ENCODE measurements at places on chromosomes 3 and 15.

- peak; percentile 3 for DNase-seq
These were observed 61.4 kb downstream of the FRMD4B start for GRCh38 chr3:69324362-69325025.

GRCh38 chr3:23325466-23326065, 122.4 kb downstream of the UBE2E2 start:
- no peak for DNase-seq

- DNase-seq: no peak
These were observed 15.4 kb downstream of the RTP1 start for GRCh38 chr3:187212705-187213104.

DNA sequence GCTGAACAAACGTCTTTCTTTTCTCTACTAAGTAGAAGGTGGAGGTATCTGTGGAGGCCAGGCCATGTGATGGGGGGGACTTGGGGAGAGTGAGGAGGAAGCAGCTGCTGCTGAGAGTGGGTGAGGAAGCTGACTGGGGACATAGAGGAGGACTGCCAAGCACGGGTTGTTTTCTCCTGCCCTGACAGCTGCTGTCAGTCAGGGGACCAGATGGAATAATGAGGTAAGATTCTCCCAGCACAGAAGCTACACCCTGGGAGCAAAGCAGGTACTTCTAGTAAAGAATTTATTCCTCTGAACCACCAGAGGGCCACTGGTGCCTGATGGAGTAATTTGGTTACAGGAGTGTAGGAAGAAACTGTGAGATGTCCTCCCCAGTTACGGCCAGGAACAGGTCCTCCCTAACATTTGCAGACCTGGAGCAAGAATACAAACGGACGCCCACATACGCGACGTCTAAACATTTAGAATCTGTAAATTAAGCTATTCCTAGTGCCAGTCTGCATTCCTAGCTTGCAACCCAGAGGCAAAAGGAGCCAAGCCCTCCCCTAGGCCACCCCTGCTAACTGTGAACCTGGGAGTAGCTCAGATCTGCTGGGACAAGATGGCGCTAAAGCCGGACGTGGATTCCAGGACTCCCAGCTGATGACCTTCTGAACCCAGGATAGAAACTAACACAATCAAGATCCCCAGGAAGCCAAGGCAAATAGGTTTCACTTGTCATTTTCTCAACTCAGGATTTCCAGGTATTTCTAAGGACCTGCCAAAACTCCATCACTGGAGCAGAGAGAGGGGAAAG, 14.8 kb downstream of the CRYGS start:
- DNase-seq: no peak

DNA sequence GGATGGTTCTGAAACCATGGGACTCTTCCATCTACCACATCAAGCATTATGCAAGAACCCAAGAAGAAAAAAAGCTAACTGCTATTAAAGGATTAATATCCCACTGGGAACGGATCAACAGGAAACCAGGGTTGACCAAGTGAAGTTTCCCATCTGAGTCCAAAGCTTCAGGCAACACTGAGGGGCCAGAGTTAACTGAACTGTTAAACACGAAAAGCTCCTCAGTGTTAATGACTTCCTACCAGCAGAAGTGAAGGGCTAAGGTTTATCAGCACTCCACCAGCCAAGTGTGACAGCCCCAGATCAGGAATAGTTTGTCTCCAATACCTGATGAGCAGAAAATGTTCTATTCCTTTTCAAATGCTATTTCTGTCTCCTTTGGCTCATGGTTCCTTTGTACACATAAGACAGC, 36.7 kb downstream of the PTPN9 start:
- DNase-seq: no peak

DNA sequence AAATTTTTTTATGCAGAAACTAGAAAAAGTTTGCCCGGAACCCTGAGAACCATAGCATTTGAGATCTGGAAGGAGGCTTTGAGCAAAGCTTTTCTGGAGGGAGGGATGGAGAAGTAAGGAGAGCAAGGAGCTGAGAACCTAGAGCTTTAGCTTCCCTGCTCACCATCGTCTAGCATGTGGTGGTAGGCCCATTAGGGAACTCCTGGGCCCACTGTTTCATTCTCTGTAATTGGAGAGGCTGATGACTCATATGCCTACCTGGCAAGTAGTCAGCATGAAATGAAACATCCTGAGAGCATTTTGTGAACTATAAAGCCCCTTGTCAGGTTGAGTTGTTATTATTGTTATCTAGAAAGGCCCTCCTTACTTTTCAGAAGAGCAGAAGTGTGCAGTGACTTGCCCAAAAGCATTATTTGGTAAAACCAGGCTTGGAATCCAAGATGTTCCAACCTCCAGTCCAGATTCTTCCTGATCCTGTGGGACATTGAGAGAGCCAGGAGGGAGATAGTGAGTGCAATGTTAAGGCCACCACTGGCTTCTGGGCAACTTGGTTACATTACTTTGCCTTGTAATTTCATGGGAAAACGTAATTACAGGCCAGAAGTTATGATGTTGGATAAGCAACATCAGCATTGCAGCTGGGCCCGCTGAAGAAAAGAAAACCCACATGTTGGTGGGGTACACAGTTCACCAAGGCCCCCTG, 104.5 kb upstream of the BFSP2 start:
- DNase-seq: peak; percentile 85

DNA sequence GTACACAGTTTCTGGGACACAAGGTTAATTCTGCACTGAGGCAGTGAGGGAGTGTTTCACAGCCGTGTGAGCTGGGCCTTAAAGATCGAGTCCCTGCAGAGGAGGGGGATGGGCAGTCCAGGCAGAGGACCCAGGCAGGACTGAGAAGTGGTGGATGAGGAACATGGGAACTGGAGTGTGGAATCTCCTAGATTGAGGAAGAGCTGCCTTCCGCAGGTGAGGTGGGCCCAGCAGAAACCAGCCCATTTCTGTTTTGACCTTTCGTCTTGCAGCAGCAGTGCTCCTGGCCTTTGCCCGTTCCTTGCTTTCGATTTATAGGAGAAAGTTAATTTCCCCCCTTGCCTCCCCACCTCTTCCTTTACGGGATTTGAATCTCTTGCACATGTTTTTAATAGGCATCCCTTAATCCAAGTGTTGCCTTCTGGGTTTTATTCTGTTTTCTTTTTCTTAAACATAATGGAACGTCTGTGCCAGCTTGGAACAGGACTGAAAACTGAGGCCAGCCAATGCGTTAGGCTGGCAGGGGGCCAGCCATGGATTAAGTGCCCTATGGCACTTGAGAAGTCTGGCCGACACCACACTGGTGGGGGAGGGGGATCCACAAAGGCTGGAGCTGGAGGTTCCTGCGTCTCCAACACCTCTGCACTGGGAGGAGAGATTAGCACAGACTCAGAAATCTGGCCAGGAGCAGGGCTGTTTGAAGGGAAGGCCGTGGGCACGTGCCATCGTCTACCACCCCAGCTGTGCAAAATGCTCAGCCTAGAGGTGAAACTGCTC, 78.1 kb downstream of the AAGAB start:
- peak; percentile 79 for DNase-seq

DNA sequence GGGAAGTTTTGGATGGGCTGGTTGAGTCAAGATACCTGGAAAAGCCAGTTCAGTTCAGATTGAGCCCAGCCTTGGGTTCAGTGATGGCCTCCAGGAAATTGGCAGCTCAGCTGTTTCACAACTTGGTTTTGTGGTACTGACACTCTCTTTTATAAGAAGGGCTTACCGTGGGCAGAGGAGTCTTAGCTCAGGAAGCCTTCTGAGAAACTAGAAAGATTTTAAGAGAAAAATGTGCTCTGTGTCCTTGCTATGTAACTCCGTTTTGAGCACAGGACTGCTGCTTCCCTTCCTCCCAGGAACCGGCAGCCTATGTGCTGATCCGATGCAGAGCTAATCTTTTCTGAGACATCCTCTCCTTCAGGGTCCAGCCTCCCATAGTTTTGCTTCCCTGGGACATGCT, 46.6 kb upstream of the RASGRP1 start:
- no peak for DNase-seq

GRCh38 chr3:156050918-156051317, 69.5 kb upstream of the KCNAB1 start:
- DNase-seq: no peak

GRCh38 chr15:70083418-70083817, 14.3 kb downstream of the TLE3 start:
- DNase-seq: peak; percentile 11

DNA sequence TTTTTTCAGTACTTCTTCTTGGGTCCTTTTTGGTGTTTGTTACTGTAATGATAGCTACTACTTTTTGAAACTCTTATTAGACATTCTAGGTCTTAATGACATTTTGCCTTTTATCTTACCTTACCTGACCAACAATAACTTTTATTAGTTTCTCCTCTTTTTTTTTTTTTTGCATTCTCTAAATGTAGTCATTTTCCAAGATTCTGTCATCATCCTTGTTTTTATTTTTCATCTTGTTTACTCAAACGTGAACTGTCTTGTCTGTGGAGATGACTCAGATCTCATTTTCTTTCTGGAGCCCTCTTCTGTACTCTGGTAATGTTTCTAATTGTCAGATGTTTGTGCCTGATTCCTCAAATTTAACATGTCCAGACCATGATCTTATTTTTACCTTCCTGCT, 2.9 kb downstream of the ABHD5 start:
- DNase-seq: no peak

DNA sequence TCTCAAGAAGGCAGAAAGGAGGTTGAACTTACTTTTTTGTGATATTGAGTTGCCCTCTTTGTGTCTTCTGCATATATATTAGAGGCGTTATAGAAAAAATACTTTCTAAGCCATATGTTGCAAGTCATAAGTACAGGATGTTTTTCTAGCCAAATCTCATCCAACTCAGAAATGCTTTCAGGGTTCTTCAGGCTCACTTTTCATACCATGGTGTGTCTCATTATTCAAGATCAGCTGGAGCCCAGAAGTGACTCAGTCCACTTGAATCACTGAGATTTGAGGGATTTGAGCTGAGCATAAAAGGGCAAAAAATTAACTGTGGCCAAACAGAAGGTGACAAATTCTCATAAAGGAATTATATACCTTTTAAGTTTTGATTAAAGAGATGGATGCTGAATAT, 157.3 kb downstream of the WNT5A start:
- no peak for DNase-seq

DNA sequence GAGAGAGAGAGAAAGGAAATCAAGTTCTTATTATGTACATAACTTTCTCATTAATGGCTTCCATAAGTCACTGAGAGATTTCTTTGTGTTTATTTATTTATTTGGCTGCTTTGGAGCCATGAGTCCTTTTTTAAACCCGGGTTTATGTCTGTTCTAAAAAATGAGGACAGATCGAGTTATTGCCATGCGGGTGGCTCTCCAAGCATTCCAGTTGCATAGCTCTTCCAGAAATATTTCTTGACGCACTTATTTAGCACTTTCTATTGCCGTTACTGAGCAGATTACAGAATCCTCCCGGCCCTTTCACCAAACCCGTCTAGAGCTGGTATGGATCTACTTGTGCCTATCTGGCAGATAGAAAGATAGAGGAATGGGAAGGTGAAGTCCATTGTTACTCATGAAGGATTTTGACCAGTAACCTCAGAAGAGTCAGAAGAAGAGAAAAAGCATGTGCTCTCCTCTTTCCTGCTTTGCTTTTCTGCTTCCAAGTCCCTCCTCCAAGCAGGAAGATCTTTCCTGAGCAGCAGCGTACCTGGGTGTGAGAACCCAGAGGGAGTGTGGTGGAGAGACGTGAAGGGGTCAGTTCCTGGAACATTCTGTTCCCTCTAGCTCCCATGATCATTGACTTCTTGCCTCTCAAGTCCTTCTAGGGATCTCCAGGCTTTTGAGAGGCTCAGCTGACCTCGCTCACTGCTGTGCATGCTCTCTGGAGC, 112.8 kb downstream of the LPP start:
- DNase-seq: no peak

DNA sequence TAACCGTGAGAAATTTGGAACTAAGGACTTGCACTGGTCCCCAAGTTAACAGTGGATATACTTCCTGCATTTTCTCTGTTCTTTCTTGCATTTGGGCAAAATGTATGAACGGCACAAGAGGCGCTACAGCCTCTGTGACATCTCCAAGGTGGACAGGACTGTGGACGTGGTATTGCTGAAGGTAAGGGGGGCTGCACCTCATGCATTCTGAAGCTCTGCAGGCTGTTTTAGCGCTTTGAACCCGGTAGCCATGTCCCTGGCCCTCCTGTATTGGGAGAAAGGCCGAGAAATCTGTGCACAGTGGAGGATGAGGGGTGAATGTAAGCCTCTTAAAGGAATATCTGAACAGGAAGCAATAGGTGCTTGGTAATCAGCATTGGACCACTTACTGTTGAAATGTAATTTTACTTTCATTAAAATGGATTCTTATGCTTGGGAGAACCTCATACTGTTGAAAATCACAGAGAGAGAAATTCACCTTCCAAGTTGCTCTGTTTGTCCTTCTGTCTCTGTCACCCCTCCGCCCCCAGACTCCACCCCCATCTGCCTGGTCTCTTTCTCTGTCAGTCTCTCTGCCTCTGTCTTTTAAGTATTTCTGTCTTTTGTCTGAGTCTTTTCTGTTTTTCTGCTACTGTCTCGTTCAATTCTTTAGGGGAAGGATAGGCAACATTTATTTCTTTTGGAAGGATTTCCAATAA, 174.6 kb downstream of the KLHL25 start:
- DNase-seq: no peak

GRCh38 chr3:196202516-196202970, 8.7 kb downstream of the ZDHHC19 start:
- no peak for DNase-seq

DNA sequence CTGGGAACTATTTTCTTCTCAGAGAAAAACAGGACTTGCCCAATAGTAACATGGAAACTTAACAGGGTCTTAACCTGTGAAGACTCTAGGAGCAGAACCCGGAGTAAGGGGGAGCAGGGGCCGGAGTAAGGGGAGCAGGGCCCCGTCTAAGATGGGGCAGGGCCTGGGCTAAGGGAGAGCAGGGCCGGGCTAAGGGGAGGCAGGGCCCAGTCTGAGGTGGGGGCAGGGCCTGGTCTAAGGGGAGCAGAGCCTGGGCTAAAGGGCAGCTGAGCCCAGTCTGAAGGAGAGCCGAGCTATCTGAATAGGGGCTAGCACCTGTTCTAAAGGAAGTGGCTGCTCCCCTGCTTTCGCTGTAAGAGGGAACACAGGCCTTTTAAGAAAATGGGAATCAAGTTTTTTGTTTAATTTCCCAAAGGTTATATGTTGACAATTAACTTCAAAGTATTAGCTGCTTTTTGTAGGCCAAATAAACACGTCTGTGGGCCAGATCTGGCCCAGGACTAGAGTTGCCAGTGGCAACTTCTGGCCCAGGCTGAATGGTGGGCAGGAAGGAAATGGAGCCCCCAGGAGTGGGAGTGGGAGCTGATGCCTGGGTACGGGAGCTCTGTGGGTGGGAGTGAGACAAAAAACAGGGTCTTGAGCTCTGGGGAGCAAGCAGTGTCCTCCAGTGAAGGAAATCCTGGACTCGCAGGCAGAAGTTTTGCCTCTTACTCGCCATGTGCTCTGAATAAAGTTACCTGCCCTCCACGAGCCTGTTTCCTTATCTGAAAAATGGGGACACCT, 32.5 kb downstream of the CSPG4 start:
- no peak for DNase-seq

DNA sequence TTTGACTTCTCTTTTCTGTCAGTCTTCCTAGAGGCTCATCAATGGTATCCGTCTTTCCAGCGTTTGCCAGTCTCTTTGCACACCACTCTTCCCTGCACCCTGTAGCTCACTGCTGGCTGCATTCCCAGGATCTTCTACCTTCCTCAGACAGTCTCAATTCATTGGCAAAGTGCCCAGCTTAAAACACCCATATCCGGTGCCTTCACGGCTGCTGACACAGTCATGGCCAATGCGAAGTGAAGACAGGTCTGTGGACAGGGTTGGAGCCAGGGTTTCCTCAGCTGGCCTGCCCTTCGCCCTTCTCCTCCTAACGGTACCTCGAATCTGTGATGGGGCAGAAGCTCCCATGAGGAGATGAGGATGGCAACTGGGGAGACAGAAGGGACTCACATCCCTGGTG, 36.1 kb downstream of the PTH1R start:
- peak; percentile 95 for DNase-seq
